ENCODE measurements at places on chromosomes 1 and 21.

DNA sequence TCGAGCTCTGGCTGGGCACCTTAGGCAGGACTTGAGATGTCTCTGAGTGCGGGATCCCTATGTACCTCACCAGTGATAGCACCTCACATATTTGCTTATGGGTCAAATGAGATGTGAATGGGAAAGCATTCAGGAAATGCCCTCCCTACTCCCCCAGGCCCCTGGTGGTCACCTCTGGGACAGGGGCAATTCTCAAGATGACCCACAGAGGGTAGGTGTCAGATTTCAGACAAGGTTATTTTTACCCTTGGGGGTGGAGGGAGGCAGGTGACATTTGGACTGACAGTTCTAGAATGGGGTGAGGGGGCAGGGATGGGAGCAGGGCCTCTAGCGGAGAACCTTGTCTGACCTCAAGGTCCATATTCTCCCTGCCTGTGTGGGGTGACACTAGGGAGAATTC, 27.1 kb downstream of the ACOT11 start:
- no peak for DNase-seq

GRCh38 chr1:103142461-103142860, 34.1 kb upstream of the COL11A1 start:
- DNase-seq = no peak

- DNase-seq = no peak
These were observed 63.1 kb downstream of the PLPPR4 start for GRCh38 chr1:99327357-99327756.

DNA sequence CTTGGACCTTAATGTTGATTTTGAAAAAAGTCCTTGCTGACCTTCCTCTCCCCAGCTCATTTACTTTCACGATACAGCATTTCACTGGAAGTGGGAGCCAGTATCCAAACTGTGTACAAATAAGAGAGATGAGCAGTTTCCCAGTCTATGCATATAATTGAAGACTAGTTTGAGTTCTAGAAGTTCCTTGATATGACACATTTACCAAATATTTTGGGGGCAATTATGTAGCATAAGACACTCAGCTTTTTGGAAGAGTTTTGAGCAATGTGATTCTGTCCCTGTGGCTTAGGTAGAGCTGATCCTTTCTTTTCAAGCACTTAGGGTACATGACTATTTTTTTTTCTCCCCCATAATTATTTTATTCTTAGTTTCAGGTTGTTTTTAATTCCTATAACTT, 26.4 kb downstream of the GIPC2 start:
- no peak for DNase-seq

- no peak for DNase-seq
These were observed 105.9 kb downstream of the BCAR3 start for GRCh38 chr1:93575621-93576284.

All from activated naive CD4-positive, alpha-beta T cell treated with anti-CD3 and anti-CD28 coated beads, Interleukin-2, amount 50 U/mL, for 16 hours (primary cell).